ENCODE measurements at places on chromosomes 13 and 19.

- DNase-seq = no peak
Measured at GRCh38 chr13:42381165-42381425, 109.1 kb downstream of the AKAP11 start.

- no peak for DNase-seq
Measured at GRCh38 chr13:42215578-42216421, 56.2 kb upstream of the AKAP11 start.

DNA sequence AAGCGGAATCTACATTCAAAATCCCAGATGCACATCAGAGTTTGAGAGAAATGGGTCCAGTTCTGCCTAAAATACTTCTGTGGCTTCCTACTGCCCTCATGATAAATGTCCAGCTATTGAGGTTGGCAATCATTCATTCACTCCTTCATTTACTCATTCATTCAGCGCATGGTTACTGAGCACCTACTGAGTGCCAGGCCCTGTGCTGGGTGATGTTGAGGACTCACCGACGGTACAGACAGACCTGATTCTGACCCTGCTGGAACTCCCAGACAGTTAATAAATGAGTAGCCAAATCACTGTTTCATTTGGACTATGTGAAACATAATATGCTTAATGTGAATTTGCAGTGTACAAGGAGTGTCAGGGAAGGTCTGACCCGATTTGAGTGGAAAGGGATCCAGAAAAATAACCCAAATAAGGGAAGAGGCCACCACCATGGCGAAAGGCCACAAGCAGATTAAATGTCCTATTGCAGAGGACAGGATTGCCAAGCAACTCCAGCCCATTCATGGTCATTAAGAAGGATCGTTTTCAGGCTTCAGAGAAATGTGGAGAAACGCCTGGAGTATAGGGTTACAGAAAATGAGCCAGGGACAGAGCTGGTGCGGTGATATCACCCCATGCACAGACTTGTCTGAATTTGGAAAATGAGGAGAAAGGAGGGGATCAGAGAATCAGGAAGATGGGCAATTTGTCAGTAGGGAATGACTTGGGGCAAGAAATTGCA is 20.5 kb downstream of the DYRK1B start:
- DNase-seq = no peak

DNA sequence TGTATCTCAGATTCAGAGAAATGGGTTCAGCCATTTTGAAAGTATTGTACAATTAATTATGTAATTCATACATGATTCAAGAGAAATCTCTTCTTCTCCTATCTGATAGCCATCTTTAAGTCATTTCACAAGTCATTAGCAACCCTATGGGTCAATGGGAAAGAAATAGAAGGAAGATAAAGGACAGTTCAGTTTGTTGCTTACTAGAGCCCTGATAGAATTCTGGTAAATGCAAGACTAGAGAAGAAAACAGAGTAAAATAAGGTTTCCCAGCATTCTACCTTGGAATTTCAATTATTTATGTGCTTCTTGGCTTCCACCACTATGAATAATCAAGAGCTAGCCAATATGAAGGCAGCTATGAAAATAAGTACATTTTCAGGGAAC is 117.7 kb downstream of the LHFPL6 start:
- DNase-seq = no peak

DNA sequence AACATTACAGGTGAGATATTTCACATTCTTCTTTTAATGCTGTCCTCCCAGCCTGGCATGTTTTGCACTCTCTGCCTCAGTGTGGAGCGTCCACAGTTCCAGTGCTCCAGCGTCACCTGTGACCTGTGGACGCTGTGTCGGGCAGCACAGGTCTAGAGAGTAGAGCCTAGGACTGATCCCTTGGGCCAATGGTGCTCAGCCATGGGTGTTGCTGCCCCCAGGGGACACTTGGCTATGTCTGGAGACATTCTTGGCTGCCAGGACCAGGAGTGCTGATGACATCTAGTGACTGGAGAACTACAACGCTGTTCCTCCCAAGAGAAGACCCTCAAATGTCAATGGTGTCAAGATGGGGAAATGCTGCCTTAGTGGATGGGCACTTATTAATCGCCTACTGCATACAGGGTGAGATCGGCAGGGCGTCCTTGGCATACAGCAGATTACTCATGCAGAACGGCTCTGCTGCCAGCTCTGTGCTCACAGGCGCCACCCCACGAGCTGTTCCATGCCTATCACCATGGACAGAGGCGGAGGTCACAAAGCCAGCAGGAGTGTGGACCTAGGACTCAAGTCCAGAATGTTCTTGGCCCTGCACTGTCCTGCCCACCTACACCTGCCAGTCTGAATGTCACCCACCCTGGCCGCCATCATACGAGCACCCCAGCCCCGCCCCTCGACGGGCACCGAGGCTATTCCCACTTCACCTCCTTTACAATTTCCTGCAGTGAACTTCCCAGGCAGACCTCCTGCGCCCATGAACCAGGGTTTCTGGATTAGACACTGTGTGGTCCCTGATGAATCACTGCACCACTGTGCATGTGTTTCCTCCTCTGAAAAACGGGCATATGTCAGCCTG is 13.9 kb upstream of the MADCAM1 start:
- DNase-seq = no peak

DNA sequence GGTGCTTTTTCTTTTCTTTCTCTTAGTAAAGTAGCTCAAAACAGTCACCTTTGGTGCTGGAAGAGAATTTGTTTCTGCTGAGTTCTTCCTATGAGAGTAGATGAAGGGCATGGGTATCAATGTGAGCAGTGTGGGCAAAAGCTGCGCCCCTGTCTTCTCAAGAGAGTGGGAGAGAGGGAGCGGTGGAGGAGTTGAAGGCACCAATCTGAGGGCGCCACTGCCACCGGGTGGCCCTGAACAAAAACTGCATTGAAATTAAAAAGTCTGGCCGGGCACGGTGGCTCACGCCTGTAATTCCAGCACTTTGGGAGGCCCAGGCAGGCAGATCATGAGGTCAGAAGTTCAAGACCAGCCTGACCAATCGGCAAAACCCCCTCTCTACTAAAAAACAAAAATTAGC is 28.7 kb upstream of the EPHX3 start:
- DNase-seq = no peak

GRCh38 chr13:106115081-106115480 is 420.4 kb downstream of the EFNB2 start:
- DNase-seq = no peak

DNA sequence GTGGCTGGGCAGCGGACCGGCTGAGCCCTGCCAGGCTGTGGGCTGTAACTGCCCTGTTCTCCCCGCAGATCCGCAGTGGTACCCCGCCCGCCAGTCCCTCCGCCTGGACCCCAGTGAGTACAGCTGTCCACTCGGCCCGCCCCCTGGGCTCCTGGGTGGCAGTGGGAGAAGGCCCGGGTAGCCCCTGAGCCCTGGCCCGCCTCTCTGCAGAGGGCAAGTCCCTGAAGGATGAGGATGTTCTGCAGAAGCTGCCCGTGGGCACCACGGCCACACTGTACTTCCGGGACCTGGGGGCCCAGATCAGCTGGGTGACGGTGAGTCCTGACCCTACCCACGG is 8.3 kb downstream of the NDUFB7 start:
- DNase-seq = no peak

Data from H1 (cell line).